ENCODE measurements at places on chromosomes 2 and 18.
A peak's percentile ranks its signal among the peaks of the same experiment; 100 is the strongest.

DNA sequence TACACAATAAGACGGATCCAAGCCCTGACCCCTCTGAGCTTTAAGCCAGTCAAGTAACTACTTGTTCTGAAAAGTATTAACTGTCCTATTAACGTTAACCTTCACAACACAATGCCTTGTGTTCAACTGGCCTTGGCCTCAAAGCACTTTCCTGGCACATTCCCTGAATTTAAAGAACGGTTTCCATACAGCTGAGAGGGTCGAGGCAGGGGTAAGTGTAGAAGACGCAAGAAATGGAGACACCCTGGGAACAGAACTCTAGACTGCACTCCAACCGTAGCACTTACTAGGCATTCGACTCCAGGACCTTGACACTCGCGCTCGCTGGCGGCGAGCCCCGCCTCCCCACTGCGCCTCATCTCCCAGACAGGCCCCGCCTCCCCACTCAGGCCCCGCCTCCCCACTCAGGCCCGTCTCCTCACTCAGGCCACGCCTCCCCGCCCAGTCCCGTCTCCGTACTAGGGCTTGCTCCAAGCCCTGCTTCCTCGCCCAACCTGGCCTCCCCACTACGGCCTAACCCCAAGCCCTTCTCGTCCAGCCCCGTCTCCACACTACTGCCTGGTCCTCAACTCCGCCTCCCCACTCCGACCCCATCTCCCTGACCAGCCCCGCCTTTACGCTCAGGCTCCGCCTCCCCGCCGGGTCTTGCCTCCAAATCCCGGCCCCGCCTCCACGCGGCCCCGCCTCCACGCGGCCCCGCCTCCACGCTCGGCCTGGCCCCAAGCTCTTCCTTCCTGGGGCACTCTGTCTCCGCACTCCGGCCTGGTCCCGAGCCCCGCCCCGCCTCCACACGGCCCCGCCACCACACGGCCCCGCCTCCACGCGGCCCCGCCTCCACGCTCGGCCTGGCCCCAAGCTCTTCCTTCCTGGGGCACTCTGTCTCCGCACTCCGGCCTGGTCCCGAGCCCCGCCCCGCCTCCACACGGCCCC, 887 bp upstream of the TMEM87B start:
- peak; percentile 98 for DNase-seq

GRCh38 chr2:75428646-75429443, 131.9 kb downstream of the EVA1A start:
- DNase-seq: no peak

DNA sequence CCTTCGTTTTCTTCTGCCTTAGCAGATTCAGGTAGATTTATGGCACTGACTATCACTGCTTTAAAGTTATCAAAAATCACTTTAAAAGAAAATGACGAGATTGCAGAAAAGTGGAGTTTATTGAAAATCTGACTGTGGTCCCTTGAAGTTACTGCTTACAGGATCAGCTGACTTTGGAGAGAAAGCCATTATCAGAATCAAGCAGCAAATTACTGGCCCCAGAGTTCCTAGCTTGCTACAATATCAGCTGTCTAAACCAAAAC, 18.5 kb downstream of the MBP start:
- no peak for DNase-seq

GRCh38 chr2:9394816-9395215, 28.5 kb downstream of the ITGB1BP1 start:
- DNase-seq: no peak

DNA sequence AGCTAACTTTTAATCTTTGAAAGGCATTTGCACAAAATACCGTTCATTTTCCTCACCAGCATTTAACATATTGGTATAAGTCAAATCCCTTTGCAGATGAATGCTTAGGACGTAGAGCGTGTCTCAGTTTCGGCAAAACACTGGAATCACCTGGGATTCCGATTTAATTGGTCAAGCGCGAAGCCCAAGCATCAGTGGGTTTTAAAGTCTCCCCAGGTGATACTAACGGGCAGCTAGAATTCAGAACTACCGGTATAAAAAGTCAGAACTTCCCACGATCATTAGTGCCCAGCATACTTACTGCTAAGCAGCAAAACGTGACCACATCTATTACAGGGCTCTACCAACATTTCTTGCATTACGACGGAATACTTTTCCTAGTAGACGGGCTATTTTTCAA, 24.6 kb downstream of the ALPK2 start:
- DNase-seq: no peak

DNA sequence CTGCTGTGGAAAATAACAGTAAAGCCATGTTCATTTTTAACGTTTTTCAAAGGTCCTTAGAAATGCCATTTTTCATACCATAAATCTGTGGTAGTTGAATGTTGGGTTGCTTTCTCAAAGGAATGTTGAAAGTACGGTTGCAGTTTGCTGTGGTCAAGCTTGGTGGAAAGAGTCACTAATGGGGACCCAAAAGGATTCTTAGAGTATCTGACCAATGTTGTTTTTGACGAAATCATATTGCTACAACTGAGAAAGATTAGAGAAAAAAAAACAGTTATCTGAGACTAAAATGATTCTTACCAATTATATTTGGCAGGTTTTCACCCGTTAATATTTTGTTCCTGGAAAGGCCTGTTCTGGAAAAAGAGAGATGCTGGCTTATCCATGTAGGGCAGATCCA, 439.5 kb upstream of the ETAA1 start:
- no peak for DNase-seq

- DNase-seq: no peak
These were observed 300.7 kb upstream of the MEIS1 start for GRCh38 chr2:66134138-66134701.

GRCh38 chr2:54581326-54582039, 125.4 kb downstream of the SPTBN1 start:
- DNase-seq: no peak

DNA sequence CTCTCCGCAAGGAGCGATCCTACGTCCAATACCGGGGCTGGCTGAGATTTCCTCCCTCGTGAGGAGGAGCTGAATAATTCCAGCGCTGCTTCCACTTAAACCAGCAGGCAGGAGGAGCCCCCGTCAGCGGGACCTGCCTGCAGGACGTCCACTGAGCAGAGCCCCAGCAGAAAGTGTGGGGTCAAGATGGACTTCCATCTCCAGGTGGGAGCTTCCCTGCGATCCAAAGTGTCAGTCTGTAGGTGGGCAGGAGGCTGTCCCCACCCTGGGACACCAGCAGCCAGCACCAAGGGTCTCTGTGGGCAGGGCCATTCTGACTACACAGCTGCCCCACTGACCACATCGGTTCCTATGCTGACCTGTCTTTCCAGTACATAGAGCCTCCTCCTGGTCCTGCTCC, 462 bp upstream of the OTOS start:
- no peak for DNase-seq

GRCh38 chr2:154640000-154640399, 58.5 kb upstream of the KCNJ3 start:
- no peak for DNase-seq

- DNase-seq: no peak
These were observed 67.1 kb downstream of the RAB31 start for GRCh38 chr18:9775178-9775577.

All from stimulated activated CD8-positive, alpha-beta memory T cell treated with anti-CD3 and anti-CD28 coated beads, Interleukin-2, amount 100 ng/mL, for 1 hour (primary cell).